ENCODE measurements at places on chromosomes 6 and 20.

GRCh38 chr6:33856655-33857054, 52.9 kb upstream of the MLN start:
- DNase-seq, result no peak

- peak; percentile 17 for DNase-seq
These were observed 43.1 kb downstream of the CD109 start for GRCh38 chr6:73739096-73739495.

DNA sequence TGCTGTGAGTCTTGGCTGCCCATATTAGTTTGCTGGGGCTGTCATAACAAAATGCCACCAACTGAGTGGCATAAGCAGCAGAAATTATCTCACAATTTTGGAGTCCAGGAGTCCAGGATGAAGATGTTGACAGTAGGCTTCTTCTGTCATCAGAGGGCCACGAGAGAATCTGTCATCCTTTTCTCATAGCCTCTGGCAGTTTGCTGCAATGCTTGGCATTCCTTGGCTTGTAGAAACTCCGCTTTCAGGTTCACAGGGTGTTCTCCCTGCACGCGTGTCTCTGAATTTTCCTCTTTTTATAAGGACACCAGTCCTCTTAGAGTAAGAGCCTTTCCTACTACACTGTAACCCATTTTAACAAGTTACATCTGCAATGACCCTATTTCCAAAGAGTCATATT, 838.4 kb downstream of the TFAP2A start:
- peak; percentile 75 for DNase-seq

DNA sequence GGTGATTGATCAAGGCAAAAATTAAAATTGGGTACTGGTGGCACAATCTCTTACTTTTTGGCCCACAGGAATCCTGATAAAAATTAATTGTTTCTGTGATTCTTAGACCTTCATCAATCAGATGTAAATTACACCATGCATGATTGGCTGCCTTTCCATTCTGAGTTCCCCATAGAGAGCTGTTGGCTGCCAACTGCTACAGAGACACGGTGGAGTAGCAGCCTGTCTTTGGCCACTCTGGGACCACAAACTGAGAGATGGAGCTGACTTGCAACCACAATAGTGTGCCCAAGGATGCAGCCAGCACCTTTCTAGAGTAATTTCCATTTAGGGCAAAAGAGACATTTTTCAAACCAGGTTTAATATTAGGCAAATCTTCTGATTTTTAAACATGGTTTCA, 274.3 kb upstream of the MMS22L start:
- no peak for DNase-seq

- DNase-seq, result no peak
These were observed 119.2 kb upstream of the CCN2 start for GRCh38 chr6:132070356-132070755.

DNA sequence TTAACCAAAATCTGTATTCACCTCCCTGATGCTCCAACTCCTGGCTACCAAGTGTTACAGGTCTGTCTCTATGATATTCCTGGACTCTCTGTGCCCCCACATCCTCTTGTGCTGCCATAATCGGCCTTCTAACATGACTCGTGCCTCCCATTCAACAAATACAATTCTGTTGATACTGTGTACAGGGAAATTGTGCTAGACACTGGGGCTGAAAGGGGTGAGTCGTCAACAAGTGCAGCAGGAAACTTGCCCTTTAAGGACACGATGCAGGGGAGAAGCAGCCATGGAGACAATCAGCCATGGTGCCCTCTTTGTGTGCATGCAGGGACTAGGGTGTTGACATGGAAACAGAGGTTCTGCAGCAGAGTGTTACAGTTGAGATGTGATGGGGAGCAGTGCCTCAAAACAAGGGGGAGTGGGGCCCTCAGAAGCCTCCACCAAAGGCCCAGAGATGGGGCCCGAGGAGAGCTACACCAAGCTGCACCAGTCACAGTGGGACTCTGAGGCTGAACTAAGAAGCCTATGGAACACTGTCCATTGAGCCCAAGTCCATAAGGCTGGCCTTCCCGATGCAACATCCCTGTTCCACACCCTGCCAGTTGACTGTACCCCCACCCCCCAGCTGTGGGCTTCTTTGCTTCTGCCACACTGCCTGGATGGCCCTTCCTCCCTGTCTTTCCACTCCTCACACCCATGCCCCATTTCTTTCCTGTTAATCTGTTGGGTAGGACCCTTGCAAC, 3.1 kb downstream of the PCED1A start:
- DNase-seq, result no peak

DNA sequence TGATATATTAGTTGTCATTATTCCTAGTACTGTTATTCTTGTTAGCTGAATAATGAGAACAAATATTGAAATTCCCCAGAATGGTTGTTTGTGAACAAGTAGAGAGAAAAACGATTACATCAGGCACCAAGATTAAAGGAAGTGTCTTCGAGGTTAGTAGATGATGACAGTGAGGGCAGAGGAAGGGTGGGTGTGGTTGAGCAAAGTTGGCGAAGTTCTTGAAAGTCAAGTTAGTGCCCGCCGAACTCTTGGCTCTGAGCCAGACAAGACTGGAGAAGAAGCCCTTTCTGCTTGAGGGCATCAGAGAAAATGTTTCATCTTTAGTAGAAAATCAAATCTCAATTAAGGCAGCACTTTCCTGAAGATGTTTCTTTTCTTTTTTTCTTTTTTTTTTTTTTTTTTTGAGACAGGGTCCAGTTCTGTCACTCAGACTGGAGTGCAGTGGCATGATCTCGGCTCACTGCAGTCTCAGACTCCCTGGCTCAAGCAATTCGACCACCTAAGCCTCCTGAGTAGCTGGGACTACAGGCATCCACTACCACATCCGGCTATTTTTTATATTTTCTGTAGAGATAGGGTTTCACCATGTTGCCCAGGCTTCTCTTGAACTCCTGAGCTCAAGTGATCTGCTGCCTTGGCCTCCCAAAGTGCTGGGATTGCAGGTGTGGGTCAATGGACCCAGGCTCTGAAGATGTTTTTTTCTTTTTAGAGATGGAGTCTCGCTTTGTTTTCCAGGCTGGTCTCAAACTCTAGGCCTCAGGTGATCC, 77.1 kb downstream of the SGK1 start:
- peak; percentile 34 for DNase-seq

GRCh38 chr6:134028438-134028837, 24.0 kb downstream of the SLC2A12 start:
- no peak for DNase-seq

- DNase-seq, result peak; percentile 91
These were observed 266.8 kb upstream of the RIN2 start for GRCh38 chr20:19491241-19491640.

GRCh38 chr6:107679457-107679856, 144.7 kb downstream of the SCML4 start:
- no peak for DNase-seq

DNA sequence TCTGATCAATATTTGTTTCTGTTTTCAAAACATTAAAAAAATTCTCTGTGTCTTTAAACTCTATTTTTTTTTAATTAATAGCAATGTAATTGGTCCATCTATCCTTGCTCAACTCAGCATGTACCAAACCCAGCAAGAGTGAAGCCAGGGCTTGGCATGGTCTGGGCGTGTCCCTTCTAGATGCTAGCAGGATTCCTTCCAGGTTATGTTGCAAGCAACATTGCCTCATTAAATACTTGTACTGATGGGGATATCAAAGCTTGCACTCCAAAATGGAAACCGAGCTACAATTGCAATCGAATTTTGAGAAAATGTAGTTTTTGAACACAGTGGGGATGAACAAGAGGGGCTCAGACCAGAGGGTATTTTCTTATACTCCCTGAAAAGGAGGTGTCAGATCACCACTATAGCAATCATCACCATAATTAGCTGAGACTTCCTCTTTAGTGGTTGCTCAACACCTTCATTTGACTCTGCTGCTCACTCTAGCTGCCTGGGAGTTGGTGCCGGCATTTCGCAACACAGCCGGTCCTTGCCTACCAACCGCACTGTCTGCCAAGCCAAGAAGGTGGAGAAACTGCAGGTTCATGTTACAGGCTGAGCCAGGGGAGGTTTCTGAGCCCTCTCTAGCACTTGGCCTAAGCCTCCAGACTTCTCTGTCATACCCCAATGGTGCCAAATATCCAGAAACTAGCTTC, 67.8 kb upstream of the RALGAPA2 start:
- DNase-seq, result peak; percentile 44

DNA sequence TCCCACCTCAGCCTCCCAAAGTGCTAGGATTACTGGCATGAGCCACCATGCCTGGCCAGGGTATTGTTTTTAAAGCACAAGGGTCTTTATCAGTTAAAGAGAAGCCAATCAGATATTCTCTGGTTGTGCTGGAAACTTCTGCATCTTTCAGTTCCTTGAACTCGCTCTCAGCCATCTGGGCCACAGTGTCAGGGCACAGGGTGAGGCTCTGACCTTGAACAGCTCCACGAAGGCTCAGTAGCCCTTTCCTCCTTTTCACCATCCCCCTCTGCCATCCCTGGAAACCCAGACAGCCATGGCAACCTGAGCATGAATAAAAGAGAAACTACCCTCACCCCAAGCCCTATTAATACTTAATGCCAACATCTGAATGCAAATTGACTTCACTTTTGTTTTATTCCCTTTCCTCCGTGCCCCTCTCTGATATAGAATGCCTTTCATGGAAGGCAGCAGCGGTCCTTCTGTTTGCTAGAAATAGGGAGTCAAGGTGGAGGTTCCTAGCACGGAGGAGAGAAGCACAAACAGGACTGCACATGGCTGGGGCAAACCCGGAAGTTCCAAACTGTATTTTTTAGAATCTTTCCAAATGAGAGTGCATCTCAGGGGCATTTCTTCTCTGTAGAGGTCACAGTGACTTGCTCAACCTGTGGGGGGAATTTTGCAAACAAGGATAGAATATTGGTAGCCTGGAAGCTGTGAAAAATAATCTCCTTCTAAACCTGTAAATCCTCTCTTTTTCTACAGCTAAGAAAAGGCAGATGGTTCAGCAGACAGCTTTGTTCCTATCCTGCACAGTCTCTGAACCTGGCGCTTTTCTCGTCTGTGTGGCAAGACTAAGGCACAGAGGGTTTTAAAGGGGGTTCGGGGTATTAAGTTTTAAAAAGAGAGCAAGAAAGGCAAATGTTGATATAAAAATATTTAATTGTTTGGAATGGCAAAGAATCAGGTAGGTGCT, 176.4 kb upstream of the RREB1 start:
- DNase-seq, result no peak

DNA sequence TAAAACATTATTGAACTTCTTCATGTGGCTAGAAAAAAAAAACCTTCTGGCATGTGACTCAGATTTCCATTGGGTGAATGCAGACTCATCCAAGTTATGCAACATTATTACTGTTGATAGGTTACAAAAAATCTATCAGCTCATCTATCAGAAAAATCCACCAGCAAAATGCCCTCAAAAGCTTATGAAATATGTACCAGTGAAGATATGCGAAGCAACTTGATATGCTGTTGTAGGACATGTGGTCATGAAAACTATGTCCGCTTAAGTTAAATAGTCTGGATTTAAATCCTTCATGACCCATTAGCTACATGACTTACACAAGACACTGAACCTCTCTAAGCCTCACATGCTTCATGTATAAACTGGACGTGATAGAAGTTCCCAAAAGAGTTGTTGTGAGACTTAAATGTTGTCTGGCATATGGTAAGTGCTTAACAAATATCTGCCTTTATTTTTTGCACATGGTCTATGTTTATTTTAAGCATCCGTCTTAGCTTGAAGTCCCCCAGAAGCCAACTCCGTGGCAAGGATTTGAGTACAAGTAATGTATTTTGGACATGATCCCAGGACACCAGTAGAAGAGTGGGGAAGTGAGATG, 12.5 kb upstream of the BFSP1 start:
- no peak for DNase-seq

GRCh38 chr20:18224968-18225568, 63.3 kb upstream of the ZNF133 start:
- DNase-seq, result no peak

- no peak for DNase-seq
These were observed 11.7 kb downstream of the UST start for GRCh38 chr6:148758492-148758891.

DNA sequence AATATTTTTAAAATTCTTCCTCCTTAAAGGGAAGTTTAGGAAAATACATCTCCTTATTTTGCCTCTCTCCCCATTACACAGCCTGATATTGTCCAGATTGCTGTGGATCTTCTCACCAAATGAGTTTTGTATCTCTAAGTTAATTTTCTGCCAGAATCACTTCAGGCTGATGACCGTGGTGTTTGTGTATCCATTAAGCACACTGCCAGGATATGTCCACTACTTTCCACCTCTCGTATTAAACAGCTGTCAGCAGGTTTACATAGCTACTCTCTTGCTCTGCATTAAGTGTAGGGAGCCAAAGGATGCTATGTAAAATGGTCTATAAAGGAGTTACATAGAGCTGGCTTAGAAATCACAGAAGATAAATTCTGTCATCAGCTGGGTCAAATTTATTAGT, 201.1 kb downstream of the ZFAND3 start:
- DNase-seq, result no peak

DNA sequence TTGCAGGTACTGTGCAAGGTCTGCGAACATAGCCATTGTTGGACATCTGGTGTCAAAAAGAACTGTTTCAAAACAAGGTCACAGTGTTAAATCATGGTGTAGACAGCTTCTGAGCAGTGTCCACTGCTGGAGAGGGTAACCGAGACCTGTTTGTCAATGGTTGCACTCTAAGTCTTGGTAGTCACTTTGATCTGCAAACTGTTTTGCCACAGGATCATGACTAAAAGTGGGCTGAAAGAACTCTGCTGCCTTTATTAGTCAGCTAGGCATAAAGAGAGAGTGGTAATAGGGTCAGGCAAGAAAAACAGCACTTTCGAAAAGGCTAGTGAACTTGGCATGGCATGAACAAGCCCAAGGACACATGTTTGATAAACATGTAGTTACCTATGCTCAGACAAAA, 552.3 kb upstream of the CITED2 start:
- no peak for DNase-seq

GRCh38 chr6:30066082-30066481, 916 bp upstream of the PPP1R11 start:
- no peak for DNase-seq

GRCh38 chr20:48728042-48728825, 99.6 kb downstream of the PREX1 start:
- DNase-seq, result no peak

DNA sequence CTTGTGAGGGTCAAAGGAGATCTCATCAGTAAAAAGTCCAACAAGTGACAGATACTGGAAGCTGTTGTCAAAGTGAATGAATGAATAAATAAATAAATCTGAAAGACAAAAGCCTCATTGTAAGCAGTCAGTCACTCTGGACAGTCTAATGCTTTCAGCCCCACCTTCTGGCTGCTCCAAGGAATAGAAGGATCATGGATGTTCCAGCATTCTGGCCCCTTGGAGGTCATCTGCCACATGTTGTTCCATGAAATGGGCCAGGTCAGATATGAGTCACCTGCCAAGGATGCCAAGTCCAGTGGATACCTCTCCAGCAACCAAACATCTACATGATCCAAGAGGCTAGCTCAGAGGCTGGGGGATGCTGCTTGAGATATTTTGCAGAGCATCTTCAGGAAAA, 185.6 kb downstream of the BMP7 start:
- DNase-seq, result peak; percentile 52

DNA sequence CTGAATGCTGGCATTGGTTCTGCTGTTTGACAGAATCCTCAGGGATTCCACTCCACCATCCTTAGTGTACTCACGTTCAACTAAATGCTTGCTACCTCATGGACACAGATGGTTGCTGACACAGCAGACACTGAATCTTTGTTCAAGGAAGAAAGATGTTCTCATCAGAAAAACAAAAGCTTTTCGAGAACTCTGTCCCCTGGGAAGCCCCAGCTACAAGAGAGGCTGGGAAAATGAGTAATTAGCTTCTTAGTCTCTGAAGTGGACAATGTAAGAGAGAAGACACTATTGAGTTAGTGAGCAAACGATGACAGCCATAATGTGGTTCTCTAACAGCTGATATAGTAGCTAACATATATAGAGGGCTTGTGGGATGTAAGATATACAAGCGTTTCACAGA, 30.9 kb upstream of the ENPP5 start:
- no peak for DNase-seq

- peak; percentile 70 for DNase-seq
These were observed 194.8 kb downstream of the MAFB start for GRCh38 chr20:40494248-40494647.

Measured in trophoblast cell (in vitro differentiated cells and primary cell).